ENCODE measurements at places on chromosomes 2 and 18.

DNA sequence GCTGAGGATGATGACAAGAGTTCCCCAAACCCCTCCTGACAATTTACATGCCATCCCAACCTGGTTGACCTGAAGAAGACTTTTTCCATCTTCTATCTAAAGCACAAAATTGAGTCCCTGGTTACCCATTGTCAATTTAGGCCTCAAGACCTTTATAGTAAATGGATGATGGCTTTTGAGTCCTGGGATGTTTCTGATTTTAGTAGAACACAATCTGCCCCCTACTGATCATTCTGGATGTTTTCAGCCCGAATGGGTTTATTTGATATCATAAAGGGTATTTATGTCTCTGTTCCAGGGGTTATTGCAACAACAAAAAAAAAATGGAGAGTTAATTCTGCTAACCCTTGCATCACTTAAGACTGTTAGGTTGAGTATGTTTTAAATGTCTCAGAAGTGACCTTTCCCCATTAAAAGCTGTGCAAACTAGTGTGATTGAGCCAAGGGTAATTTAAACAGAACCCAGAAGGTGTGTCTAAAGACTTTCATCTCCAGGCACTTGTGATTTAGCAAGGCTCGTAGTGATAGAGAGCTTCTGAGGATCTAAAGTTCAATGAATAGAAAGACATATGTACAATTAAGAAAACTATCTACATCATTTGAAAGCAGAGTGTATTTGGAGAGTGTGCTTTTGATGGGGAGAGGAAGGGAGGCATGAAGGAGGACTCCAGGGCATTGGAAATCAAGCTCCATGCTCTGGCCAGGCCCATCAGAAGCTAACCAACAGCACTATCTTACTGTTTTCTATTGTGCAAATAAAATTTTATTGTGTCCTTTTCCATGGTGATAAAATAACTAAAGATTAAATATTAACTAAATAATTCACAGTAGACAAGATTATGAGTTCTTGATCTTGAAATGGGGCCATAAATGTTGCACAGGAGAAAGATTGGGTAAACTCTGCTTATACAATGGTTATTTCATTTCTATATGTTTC lies 96.6 kb upstream of the NOSTRIN start:
- no peak for DNase-seq

DNA sequence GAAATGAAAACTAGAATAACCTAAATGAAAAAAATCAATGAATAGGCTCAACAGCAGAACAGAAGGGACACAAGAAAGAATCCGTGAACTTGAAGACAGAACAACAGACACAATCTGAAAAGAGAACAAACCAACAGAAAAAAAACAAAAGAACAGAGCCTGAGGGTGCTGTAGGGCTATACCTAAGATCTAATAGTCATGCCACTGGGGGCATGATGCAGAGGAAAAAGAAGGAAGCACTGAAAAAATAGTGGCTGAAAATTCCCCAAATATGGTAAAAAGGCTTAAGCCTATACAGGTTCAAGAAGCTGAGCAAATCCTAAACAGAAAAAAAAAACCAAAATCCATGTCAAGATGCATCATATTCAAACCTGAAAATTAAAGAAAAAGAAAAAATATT lies 50.3 kb downstream of the KANSL3 start:
- no peak for DNase-seq

GRCh38 chr2:206814498-206814897 lies 49.1 kb downstream of the FASTKD2 start:
- DNase-seq, result no peak

- DNase-seq, result no peak
These were observed 92.4 kb downstream of the TFCP2L1 start for GRCh38 chr2:121192576-121192975.

GRCh38 chr2:172438741-172439508 lies 11.5 kb downstream of the ITGA6 start:
- no peak for DNase-seq

DNA sequence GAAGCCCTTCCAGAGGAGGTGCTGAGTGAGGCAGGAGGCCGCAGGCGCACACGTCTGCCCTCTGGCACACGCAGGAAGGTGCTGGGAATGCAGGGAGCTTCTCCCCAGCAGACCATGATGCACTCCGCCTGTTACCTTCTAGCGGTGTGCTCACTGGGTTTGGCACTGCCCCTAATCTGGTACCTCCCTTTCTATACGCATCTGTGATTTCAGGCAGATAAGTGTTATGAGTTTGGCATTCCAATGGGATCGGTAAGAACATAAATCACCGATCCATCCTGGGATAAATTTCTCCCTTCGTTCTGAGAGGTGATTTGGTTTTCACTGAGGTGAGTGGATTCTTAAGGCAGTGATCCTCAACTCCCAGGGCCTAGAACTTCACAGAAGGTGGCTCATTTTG lies 34.6 kb downstream of the ODC1 start:
- DNase-seq, result no peak

DNA sequence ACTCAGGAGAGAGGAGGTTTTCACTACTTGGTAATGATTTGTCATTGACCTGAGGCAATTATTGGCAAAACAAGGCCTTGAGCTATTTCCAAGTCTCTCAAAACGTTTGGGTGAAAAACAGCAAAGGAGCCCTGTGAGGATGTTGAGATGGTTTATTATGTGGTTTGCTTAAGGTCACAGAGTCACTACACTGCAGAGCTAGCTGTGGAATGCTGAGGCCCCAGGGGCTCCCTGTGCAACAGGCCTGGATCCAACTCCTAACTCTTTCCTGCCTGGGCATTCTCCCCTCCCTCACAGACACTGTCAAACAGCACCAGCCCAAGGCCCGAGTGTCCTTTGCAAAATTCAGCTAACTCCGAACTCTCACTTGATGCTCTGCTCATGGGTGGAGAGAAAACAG lies 754.6 kb upstream of the SOX11 start:
- no peak for DNase-seq

DNA sequence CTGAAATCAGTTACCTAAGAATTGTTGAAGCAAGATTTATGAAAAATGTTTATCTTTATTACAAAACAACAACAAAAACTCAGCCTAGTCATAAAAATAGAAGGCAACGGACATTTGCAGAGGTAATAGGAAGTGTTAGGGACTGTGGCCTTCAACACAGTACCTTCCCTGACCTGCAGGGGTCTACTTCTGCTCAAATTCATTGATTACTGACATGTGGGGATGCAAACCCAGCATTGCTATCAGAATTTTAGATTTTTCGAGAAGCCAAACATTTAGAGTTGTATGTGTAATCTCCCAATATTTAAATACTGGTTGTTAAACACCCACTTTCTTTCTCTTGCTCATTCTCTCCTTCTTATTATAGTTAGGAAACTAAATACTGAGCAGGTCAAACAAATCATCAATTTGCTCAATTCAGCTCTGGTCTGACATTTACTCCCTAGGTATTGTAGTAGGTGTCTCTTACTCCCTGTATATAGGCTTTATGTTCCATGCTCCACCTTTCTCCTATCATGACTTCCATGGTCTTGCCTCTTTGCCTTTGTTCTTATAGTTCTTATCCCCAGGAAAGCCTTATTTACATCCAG lies 198.5 kb downstream of the UBE2E3 start:
- DNase-seq, result no peak

DNA sequence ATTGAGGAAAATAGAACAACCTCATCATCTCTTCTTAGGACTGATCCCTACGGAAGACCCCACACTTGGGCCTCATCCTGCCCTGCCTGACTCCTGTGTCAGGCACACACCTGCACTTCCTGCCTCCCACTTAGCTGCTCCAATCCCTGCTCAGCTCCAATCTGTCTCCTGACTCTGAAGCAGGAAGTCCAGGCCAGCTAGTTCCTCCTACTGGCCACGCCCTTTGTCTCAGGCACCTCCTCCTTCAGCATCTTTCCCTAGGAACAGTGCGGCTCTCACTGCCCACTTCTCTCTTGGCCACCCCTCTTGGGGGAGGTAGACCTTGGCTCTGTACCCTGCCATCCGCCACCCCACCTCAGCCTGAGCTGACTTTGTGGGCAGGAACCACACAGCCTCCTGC lies 135.8 kb downstream of the CELF4 start:
- DNase-seq, result no peak

DNA sequence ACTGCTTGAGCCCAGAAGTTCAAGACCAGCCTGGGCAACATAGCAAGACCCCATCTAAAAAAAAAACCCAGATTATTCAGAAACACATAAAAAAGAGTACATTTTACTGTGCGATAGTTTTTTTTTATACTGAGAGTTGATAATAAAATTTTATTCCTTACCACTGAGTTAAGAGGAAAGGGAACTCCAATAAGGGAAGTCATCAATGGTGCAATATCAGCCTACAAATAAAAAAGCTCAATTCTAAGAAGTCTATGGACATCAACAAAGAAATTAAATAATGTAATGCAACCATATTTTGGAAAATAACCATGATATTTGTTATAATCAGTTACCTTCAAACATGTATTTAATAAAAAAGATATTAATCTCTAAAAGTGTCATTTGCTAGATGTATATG lies 46.6 kb downstream of the PIGN start:
- DNase-seq, result no peak

GRCh38 chr2:172775319-172775718 lies 39.7 kb downstream of the RAPGEF4 start:
- DNase-seq, result no peak

- DNase-seq, result no peak
These were observed 386.2 kb downstream of the SETBP1 start for GRCh38 chr18:45066886-45067285.

GRCh38 chr2:204255071-204255470 lies 290.2 kb upstream of the PARD3B start:
- DNase-seq, result no peak

- no peak for DNase-seq
These were observed 413.2 kb upstream of the LRATD1 start for GRCh38 chr2:14219306-14219705.

DNA sequence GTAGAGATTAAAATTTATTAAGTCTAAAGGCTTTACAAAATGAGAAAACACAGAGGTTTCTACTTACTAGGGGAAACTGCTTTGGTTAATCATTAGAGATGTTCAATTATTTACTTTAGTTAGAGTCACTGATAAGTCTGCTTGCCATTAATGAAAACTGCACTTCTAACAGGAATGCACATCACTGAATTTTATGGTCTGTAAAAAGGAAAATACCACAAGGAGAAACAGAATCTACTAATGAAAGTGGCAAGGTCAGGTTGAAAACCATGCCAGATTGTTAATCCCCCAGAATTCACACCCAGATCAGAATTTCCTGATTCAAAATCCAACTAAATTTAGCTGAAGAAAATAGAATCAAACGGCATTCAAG lies 90.5 kb upstream of the GRB14 start:
- no peak for DNase-seq

GRCh38 chr2:138615257-138615656 lies 113.7 kb downstream of the SPOPL start:
- DNase-seq, result no peak

GRCh38 chr2:144711084-144711483 lies 191.2 kb upstream of the ZEB2 start:
- no peak for DNase-seq

DNA sequence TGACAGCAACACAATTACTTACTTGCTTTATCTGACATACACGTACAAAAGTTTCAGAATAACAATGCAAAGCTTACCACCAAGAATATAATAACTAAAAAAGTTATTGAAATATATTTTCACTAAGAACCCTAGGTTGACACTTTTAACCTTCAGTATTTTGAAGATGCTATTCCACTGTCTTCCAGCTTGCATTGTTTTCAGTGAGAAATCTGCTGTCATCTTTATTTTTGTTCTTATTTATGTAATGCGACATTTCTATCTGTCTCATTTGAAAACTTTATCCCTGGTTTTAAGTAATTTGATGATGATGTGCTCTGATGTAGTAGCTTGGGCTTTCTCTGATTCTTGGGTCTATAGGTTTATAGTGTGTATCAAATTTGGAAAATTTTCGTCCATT lies 165.0 kb upstream of the SMIM21 start:
- no peak for DNase-seq

DNA sequence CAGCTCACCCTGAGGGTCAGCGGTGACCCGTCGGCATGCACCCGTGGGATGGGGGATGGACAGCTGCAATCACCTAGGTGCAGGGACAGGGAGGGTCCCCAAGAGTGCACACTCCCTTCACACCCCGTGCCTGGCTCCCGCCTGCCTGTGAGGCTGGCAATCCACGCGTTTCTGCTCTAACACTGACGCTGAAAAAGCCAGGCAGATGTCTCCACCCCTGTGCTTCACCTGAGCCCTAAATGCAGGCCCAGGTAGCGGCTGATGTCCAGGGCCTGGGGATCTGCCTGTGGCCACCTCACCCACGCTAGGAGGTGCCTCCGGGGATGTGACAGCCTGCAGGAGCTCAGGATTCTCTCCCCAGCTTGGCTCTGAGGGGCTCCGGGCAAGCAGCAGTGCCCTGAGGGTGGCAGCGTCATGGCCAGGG lies 212.0 kb upstream of the SALL3 start:
- DNase-seq, result no peak

GRCh38 chr18:23882616-23883276 lies 131.8 kb upstream of the TTC39C start:
- no peak for DNase-seq

DNA sequence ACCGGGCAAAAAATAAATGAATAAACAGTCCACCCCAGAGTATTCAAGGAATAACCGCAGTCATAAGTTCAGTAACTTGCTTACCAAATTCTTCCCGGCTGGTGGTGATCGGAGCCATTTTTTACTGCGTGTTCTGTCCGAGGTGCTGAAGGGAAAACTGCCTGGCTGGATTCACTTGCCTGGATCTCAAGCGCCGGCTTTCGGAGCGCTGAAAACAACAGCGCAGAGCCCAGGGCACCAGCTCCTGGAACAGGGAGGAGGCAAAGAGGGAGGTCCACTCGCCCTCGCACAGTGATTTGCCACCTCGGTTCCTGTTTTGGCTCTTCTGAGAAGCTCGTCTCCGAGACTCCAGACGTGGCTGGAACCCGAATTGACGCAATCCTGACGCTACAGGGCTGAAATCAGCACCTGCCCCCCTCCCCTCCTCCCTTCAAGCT lies at the start of gene SYT4:
Gene SYT4, minus strand, starts transcription at position 327 of the 437 bp plus-strand sequence. Its CDS starts 209 bp downstream, at position 118.
- DNase-seq, result no peak

DNA sequence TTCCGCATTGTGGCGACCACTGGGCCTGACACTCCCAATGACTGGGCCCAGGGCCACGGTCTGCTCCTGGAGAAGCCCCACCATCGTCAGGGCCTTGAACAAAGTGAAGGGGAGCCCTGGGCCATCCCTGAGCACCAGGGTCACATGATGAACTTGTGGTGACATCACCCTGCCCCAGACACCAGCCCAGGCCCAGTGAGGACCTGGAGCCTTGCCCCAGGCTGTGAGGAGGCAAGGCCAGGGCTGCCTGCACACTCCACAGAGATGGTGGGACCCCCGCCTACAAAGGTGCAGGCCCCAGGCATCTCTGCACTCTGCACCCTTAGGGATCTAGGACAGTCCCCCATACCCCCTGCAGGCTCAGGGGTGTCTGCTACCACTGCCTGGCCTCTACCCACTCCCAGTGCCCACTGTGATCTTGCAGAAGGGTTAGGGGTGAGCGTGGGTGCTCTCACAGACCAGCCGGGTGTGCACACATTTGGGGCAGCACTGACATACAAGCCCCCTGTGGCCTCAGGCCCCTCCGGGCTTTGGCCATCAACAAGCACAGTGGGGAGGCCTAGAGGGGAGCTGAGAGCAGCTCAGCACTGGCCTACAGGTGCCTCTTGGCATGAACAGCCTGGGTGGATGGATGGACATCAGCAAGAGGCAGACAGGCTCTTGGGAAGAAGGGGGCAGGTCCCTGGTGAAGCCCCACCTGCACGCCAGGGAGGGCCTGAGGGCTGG lies 624.0 kb upstream of the LRRTM4 start:
- DNase-seq, result no peak
